WTC11 (cell line): ENCODE measurements at places on chromosomes 5 and 9. TPM values are rescaled to one million over a fixed set of nuclear protein-coding genes. Genes with fewer than 3 reads are reported as not detected.

- DNase-seq, result peak; percentile 99
Observed at GRCh38 chr9:128412120-128412790, 8.4 kb upstream of the CERCAM start.

DNA sequence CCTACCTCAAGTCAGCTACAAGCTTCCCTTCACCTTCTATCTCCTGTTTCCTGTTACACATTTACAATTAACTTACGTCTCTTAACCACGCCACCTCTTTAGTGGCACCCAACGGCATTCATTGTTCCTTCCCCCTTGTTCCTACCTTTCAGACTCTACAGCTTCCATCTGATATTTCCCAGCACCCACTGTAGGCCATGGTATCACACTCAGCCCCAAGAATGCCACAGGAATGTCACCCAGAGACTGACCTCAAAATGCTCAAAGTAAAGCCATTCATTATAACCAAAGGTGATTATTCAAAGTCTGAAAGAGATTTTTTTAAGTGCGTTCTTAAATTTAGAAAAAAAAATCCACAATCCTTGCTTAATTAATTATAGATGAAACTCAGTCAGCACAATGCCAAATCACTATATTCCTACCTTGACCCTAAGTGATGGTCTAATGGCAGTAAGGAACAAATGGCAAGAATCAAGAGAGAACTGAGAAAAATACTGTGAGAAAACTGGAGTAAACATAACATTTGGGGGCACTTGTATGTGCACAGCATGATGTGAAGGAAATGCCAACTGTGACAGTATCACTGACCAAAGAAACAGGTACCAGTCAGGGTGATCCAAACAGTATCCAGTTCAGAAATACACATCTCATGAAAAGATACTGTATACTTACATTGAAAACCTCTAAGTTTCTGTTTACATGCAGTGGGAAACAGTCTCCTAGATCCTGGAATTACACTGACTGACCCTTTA is 52.1 kb downstream of the CTNND2 start:
- DNase-seq, result no peak

The SPINK13 gene
- 0.17 TPM in 1 of 3 replicates, not detected in the others for total RNA-seq

The IL17B gene
- total RNA-seq, result not detected in 3 replicates

GRCh38 chr9:37141015-37141414 is 20.6 kb downstream of the ZCCHC7 start:
- no peak for DNase-seq

DNA sequence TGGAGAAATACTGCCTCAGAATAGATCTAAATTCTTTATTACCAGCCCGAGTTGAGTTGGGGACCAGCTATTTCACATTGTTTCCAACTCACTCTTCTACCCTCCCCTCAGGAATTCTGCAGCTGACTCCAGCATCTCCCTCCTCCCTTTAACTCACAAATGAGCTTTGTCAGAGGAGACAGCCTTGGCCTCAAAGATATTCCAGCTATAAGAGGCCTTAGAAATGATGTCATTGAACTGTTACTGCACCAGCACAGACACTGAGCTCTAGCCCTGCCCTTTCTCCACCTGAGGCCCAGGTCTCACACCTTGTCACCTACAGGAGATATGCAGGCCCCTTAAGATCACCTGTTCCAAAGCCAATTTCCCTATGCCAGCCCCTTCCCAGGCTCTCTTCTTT is 78.4 kb upstream of the ATP10B start:
- peak; percentile 33 for DNase-seq

DNA sequence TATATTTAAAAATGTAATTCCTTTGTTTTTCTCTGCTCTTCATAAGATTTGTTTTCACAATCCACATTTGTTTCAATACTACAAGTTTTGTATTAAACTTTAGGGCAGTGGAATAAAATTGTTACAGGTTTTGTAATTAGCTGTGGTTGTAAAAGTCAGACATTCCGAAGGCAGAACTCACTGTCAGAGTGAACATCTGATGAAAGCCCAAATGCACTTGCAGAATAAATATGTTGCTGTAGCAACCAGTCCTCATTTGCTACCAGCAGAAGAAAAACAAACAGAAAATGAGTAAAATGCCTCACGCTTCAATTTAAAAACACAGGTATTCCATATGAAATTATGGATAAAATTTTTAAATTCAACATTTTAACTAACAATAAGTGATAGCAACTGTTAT is 740.1 kb upstream of the FAM174A start:
- no peak for DNase-seq

GRCh38 chr5:174386306-174386705 is 338.1 kb upstream of the MSX2 start:
- no peak for DNase-seq

DNA sequence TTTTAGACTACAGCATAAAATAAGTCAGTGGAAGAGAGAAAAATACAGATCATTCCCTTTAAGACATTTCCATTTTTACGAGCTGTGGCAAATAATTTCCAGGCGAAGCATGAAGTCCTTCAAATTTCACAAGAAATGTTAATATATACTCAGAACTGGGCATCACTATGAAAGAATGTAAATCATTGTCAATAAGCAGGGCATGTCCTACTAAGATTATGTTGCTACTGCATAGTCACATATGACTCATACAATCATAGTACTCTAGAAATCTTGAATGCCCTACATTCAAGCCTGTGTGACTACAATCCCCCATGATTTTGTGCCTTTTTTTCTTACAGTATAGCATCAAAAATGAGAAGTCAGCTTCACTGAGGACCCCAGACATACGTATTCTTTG is 485.2 kb upstream of the FTMT start:
- no peak for DNase-seq

DNA sequence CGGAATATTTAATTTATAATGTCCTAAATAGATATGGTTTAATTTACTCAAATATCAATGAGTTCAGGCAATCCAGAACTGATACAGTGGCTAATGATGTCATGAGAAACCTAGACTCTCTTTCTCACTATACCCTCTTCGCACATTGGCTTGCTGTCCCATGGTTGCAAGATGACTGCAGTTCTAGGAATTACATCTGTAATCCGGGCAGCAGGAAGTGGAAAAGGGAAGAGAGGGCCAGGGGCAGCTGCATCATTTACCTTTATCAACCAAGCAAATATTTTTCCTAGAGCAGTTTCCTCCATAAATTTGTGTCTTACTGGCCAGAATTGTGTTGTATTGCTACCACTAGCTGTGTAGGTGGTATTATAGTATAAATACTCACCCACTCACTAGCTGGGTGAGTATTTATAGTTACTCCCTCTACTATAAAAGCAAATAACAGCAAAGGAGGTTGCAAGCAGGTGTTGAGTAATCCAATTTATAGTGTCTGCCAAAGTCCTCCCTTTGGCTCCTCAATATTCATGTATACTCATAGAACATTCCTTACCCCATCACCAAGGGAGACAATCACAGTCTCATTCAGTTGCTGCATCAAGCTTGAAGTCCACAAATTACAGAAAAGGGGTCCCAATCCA is 168.8 kb downstream of the DROSHA start:
- no peak for DNase-seq

DNA sequence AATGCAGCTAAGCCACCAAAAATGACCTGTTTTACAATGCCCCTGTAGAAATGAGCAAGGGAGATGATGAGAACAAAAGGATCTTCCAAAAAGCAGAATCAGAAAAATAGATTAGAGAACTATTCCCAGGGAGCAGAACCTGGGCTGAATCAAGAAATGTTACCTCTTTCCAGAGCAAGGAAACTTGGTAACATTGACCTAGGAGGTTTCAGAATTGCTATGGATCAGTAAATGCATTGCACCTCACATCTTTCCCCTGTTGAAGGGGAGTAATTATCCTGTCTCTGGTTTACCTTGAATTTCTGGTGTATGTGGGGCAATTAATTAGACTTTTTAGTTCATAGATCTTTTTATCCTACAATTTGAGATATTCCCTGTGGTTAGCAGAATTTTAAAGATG is 151.2 kb upstream of the RAI14 start:
- DNase-seq, result no peak

The FAM221B gene
- total RNA-seq, result 0.11 TPM in 1 of 3 replicates, not detected in the others

The CMYA5 gene
- total RNA-seq, result 0.98 to 1.2 TPM (median 1.1 TPM) in 3 replicates

DNA sequence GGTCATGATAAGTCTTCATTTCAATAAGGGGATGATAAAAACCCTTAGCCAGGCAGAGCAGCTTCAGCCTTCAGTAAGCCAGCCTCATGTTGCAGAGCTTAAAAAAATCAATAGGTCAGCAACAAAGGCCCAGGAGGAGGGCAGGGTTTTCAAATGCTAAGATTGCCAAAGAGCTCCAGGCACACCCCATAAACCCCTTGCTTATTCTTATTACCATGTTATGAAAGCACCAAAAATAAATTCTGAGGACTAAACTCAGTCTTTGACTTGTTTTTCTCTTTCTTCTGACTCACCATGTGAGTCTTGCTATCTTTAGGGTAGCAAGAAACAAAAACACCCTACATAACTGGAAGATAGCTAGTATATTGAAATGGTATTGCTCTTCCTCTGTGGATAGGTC is 317.1 kb downstream of the KCTD16 start:
- DNase-seq, result no peak

- no peak for DNase-seq
Observed at GRCh38 chr9:97990259-97990658, 7.1 kb downstream of the ANP32B start.
